K562 (cell line): ENCODE measurements at places on chromosomes 11 and 22. TPM values are rescaled to one million over a fixed set of nuclear protein-coding genes. Genes with fewer than 3 reads are reported as not detected.

- DNase-seq, result no peak
Observed at GRCh38 chr11:121927097-121927785, 188.8 kb downstream of the BLID start.

GRCh38 chr22:40022536-40023240 is 27.9 kb downstream of the FAM83F start:
- H3K4me3 ChIP-seq, result no peak overlapping the region
- no peaks in the 10 kb centered on the region for H3K27me3 ChIP-seq
- H3K27ac ChIP-seq, result no peak overlapping the region
- DNase-seq, result no peak
- H3K36me3 ChIP-seq, result no peaks in the 10 kb centered on the region; the same call in 2 of the 3 replicates

DNA sequence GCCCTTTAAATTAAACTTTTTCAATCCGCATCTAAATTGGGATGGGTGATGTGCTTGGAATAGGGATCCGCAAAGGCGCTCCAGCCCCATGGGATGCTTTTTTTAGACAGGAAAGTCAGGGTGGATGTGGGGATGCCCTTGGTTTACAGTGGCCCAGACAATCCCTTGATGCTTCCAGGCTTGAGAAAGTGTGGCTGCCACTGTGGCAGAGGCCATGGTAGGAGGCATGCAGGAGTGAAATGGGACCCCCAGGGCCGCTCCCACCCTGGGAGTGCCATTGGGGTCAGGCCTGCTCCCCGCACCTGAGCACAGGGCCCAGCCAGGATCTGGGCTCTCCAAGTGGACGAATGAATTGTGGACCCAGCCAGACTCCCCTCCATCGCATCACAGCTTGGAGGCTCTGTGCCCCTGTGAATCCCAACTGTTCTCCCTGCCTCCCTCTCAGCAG is 75.8 kb downstream of the COMMD9 start:
- H3K4me1 ChIP-seq, result no peaks in the 10 kb centered on the region
- no peaks in the 10 kb centered on the region for H3K36me3 ChIP-seq
- H3K4me3 ChIP-seq, result no peak overlapping the region
- H3K27ac ChIP-seq, result no peak overlapping the region
- no peak for DNase-seq

GRCh38 chr11:47268448-47269001 is 1.4 kb upstream of the MADD start:
- H3K27me3 ChIP-seq, result no peaks in the 10 kb centered on the region
- H3K36me3 ChIP-seq, result peaks cover 7% of the 10 kb centered on the region; the same call in 2 of the 3 replicates
- H3K4me1 ChIP-seq, result peaks cover 60% of the 10 kb centered on the region
- DNase-seq, result no peak

DNA sequence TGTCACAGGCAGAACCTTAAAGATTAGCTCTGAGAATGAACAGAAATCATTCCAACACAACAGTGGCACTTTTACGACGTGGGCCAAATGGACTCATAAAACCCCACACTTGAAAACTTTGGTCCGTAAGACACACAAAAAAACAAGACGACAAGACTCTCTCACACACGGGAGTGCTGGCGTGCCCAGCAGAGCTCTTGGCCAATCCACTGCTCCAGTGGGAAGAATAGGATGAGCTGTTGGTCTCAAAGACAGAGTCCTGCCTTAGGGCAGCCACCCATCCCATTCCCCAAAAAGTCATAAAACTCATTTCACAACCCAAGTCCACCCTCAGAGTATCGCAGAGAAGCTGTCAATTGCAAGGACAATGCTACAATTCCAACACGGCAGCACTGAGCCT is 18.2 kb downstream of the LARGE1 start:
- H3K27ac ChIP-seq, result no peak overlapping the region
- no peaks in the 10 kb centered on the region for H3K4me1 ChIP-seq

DNA sequence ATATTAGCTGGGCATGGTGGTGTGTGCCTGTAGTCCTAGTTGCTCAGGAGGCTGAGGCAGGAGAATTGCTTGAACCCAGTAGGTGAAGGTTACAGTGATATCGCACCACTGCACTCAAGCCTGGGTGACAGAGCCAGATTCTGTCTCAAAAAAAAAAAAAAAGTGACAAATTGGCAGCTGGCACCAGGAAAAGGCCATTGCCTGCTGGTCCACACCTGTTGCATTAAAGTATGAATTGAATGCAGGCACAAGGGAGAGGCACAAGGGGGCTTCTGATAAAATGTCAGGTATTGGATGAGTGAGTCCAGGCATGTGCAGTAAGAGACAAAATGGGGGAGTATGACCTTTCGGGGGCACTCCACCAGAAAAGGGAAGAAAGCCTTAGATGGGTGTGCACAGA is 28.2 kb downstream of the ZNF70 start:
- no peak for DNase-seq
- no peaks in the 10 kb centered on the region for H3K36me3 ChIP-seq
- H3K4me1 ChIP-seq, result no peaks in the 10 kb centered on the region

DNA sequence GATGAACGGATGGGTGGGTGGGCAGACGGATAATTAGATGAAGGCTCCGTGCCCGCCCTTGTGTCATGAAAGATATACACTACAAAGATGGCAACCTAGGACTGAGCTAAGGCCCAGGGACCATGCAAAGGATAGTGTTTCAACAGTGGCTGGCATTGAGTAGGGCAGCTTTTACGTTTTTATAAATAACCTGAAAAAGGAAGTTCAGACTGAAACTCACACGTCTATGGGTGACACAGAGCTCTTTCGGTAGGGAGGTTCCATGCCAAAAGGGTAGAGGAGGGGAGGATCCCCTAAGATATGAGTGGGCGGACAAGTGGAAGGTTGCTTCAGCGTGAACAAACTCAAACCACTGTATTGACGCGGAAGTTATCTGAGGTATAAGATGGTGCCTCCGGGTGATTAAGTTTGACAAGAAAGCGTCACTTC is 90.5 kb downstream of the UBASH3B start:
- peaks cover 5% of the 10 kb centered on the region for H3K27me3 ChIP-seq
- H3K36me3 ChIP-seq, result no peaks in the 10 kb centered on the region
- no peaks in the 10 kb centered on the region for H3K4me1 ChIP-seq
- no peak overlapping the region for H3K4me3 ChIP-seq
- no peak overlapping the region for H3K27ac ChIP-seq

- DNase-seq, result no peak
- H3K4me1 ChIP-seq, result peaks cover 5% of the 10 kb centered on the region
- no peak overlapping the region for H3K27ac ChIP-seq
- H3K27me3 ChIP-seq, result no peaks in the 10 kb centered on the region
- H3K4me3 ChIP-seq, result no peak overlapping the region
Observed at GRCh38 chr22:17865183-17866055, 91.2 kb upstream of the BID start.

DNA sequence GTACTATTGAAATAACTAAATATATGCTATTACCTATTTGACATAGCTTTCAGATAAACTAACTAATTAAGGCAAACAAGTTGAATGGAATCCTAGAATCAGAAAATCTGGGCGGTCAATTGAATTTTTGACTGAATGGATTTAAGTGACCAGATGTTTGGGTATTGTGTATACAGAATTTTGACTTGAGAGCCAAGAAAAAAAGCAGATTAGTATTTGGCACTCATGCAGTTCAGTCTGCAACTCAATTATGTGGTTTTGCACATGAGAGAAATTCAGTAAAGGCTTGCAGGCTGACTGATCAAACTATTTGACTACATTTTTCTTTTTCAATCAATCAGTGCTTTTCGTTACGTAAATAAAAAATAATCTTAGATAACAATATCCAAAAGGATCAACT is 254.8 kb downstream of the GUCY1A2 start:
- H3K36me3 ChIP-seq, result no peaks in the 10 kb centered on the region
- no peaks in the 10 kb centered on the region for H3K27me3 ChIP-seq
- H3K27ac ChIP-seq, result no peak overlapping the region

DNA sequence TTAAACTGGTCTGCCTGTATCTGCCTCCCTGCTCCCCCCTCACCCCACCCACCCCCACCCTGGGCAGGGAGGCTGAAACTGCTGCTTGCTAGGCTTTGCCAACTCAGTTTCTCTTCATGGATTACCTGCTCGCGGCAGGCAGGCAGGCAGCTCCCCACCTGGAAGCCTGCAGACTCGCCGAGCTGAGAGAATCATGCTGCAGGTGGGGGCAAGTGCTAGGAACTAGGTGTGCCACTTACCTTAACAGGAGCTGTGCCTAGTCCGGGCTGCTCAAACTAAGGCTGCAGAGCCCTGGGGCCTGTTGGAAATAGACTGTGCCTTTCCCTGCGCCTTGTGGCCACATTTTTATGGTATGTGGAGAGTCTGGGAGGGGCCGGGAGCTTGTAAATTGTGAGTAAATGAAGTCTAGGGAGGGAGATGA is 30.3 kb downstream of the MARK2 start:
- H3K27me3 ChIP-seq, result no peaks in the 10 kb centered on the region
- DNase-seq, result no peak
- no peak overlapping the region for H3K27ac ChIP-seq
- H3K4me3 ChIP-seq, result no peak overlapping the region
- peaks cover 33% of the 10 kb centered on the region for H3K4me1 ChIP-seq

The GRIA4 gene
- not detected in 2 replicates for polyA plus RNA-seq

The OR8G5 gene
- polyA plus RNA-seq, result 1.5 and 1.7 TPM in 2 replicates

The CHRM1 gene
- not detected in 2 replicates for polyA plus RNA-seq

The FGF3 gene
- not detected in 2 replicates for polyA plus RNA-seq
